Lower leg skin (tissue), 4 donors: ENCODE measurements at places on chromosomes 5 and 9.

DNA sequence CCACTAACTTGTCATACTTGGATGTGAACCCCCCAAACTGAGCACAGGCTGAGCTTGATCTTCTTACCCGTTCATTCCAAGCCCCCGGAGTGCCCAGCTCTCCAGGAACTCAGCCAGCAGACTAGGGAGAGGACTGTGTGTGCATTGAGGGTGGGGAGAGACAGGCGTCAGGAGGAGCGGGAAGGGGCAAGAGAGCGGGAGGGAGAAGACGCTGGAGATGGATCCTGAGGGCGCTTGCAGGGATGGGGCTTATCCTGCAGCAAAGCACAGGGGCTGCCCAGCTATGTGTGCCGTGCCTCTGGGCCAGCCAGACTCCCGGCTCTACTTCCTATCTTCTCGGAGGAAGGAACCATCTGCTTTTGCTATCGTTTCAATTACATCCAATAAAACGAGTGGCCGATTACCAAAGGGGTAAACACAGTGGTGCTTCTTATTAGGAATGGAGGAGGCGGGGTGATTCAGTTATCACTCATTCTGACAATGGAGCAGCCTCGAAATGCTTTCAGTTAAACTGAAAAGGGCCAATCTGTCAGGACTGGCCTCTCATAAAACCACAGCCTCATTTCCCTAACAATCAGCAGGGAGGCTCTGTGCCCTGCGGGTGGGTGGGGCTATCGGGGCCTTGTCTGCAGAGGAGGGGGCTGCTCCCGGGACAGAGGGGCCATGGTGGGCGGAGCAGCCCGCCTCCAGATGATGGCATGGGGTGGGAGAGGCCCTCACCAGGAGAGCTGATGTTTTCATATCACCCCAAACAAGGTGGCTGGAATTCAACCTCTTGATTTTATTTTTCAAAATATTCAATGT is 168.2 kb downstream of the DAB2IP start:
- DNase-seq: peak; percentile 71

- DNase-seq: no peak
Observed at GRCh38 chr9:81772144-81772543, 82.8 kb upstream of the TLE1 start.

GRCh38 chr5:124301850-124302249 is 444.6 kb downstream of the ZNF608 start:
- no peak for DNase-seq

- no peak for DNase-seq
Observed at GRCh38 chr9:115015018-115015635, 84.7 kb upstream of the TNFSF8 start.

GRCh38 chr5:101955891-101956290 is 340.2 kb downstream of the SLCO4C1 start:
- no peak for DNase-seq

- DNase-seq: no peak
Observed at GRCh38 chr9:137174722-137175293, 3.0 kb upstream of the TMEM210 start.

DNA sequence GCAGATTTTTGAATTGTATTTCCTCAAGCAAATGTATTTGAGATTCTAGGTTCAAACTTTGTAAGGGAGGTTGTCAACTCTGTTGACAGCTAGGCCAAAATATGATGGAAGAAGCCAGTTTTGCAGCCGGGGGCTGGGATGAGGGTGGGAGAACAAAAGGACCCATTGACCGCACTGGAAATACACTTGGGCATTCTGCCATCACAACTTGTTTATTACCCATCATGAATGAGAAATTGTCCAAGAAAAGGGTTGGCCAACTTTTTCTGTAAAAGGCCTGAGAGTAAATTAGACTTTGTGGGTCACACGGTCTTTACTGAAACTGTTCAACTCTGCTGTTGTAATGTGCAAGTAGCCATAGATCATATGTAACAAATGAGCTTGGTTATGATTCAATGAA is 221.3 kb upstream of the KLF9 start:
- peak; percentile 23 for DNase-seq

DNA sequence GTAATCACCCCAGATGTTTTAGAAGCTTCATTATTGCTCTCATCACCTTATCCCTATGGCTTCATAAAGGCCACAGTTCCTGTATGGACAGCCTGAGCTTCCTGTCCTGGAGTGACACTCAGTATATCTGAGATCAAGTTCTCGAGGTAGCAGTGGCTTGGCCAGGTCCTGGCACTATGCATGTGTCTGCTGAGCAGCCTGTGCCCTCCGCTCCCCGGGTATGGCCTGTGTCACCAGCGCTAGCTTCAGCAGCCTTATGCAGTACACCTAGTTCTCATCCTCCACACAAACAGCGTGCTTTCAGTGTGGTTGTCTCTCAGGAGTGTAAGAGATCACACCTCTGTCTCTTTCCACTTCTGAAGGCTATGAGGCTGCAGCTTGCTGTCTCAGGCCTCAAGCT is 514.7 kb downstream of the DIRAS2 start:
- DNase-seq: no peak

GRCh38 chr5:123976379-123977033 is 464.5 kb downstream of the CSNK1G3 start:
- DNase-seq: no peak

GRCh38 chr5:107359916-107360234 is 310.9 kb downstream of the EFNA5 start:
- no peak for DNase-seq

DNA sequence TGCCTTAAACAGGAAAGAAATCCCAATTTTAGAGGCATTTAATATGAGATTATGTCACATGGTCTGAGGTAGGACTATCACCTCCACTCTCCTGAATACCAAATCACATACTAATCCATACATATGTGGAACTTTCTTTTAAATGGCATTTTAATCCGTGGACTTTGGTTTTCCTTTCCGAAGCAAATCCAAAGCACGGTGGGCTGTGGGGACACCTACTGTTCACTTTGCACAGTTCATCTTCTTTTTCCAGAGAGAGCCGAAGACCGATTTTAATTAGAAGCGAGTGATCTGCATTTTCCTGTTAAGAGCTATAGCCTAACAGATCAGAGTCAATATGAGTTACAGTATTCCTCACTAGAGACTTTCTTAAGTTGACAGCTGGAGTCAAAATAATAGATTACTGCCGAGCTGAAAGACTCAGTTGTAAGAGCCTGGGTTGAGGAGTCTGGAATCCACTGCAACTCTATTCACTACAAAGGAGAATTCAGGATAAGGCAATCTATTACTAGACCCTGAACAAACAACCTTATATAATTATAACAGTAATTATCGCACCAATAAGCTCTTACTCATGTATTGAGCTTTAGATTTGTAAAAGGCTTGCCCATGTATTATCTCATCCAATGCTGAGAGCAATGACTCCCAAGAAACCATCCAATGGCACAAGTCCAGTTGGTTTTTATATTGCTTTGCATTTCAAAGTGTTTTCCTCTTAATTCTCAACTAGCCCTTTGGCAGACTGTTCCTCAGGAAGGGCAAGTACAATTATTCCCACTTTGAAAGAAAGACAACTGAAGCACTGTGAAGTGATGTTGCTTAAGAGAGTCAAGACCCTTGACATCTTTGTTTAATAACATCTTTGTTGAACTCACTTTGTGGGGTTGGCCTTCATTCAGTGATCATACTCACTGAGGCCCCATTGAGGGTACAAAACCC is 144.7 kb downstream of the TRPM6 start:
- no peak for DNase-seq

DNA sequence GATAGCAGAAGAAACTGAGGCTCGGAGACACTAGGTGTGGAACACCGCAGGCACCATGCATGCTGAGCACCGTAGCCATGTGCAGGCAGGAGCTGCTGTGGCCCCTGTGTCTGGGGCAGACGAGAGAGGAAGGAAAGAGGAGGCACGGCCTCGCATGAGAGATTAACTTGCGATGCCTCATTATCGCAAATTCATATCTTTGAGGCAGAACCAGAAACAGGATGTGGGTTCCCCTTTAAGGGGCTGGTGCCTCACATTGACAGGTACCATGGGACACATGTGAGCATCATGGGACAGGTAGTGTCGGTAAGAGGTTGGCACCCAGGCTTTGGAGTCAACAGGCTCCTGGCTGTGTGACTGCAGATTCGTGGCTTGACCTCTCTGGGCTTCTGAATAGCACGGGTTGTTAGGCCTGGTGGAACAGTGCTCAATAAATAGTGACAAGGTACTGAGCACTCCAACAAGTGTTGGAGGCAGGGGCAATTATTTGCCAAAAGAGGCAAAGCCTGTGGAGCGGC is 40.8 kb downstream of the NAIF1 start:
- DNase-seq: no peak

DNA sequence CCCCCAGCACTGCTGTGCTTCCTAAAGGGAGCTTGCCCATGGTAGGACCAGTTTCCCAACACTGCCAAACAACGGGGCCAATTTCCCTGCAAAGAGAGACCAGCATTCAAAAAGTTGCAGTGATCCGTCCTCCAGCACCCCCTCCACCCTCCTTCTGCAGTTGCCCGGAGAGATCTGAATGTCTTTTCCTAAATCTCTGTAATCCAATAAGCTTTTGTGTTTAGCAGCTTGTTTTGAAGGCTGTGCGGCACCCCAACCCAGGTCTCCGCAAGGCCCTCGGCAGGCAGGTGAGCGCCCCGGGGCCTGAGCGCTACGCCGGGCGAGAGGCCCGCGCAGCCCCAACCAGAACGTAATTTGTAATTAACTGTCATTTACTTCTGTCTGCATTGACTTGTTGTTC is 366.9 kb upstream of the IRX2 start:
- no peak for DNase-seq

DNA sequence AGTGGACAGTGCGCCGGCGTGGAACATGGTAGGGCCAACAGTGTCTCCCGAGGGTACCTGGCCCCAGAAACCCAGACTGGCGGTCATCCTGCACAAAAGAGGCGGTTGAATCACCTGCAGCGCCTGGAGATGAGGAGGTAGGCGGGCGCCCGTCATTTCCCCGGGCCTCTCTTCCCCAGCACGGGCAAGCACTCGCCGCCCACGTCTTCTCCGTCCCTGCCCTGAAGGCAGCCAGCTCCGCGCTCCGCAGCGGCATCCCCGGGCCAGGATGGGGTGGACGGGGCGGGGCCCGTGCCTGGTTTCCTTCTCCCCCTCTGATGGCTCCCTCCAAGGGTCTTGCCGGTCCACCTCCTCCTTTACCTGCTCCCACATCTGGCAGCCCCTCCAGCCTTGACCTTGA is 27.1 kb upstream of the N4BP3 start:
- no peak for DNase-seq

GRCh38 chr5:4700069-4700468 is 440.1 kb upstream of the ADAMTS16 start:
- DNase-seq: peak; percentile 92

DNA sequence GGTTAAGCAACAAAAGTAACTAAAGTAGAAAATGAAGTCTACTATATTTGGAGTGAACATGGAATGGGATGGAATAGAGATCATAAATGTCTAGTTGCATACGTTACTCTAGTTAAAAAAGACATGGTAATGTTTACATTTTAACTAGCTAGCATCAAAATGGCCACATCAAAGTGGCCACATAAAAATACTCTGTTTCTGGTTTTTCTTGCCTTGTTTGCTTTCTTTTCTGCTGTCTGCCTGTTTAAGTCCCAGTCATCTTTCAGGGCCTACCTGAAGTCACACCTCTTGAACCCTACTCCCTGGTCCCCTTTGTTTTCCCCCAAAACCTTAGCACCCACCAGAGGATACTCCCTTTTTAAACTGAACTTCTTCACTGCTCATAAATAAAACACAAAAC is 6.4 kb upstream of the KIF2A start:
- DNase-seq: no peak

DNA sequence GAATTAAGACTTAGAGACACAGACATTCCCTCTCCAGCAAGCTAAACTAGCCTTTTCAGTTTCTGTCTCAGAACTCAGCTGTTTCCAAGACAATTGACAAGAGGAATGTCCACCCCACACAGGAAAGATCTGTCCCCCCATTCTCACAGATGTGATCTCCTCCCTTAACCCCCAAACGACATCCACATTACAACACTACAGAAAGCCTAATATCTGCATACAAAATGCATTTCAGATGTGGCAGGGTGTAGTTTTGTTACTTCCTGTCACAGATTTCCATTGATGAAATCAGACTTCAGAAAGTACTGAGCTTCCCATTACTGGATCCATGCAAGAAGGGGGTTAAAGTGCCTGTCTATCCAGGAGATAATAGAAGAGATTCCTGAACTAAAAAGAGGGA is 2.9 kb upstream of the ARSI start:
- no peak for DNase-seq

DNA sequence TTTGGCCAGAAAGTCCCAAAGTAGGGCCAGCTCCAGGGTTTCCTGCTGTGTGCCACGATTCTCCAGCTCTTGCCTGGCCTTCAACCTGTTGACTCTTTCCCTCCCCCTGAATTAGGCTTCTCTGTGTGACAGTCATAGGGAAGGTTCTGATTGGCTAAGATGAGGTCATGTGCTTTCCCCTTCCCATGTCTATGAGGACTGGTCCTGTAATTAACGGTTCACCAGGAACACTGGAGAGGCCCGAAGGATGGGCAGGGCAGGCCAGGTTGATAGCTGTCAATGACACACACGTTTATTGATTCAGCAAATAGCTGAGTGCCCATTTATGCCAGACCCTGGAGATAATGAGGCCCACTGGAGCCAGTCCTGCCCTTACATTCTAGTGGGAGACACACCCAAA is 9.0 kb upstream of the PRR7 start:
- DNase-seq: no peak

GRCh38 chr5:107275333-107275732 is 395.4 kb downstream of the EFNA5 start:
- DNase-seq: no peak

GRCh38 chr9:82513976-82514735 is 525.6 kb downstream of the SPATA31D1 start:
- no peak for DNase-seq

DNA sequence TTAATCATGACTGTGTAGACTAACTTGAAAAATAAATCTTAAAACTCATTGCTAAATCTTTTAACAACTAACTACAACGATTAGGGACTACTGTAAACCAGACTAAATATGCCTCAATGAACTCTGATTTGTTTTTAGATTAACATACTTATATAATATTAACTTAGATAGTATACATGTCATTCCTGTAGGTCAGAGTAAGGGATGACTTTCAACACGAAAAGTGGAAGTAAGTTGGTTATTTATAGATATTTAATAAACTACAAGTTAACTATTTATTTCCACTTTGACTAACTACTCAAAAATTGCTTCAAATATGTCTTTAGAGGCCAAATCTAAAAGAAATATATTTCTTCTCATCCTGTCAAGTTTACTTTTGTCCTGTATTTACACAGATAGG is 795.6 kb downstream of the PTPRD start:
- no peak for DNase-seq

DNA sequence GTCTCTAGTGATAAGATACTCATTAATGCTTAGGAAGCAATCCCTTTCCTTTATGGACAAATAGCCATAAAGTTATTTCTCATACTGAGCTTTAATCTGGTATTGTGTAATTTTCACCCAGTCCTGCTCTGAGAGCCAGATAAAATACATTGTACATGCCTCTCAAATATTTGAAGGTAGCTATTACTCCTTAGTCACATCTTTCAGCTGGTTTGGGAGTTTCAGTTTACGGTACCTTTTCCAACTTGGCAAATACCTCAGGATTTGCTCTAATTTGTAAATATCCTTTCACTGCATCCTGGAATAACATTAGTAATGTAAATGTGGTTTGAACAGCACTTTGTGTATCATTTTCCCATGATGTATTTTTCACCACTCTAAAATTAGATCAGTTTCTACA is 47.4 kb downstream of the ABHD17B start:
- DNase-seq: no peak
